CD14-positive monocyte (primary cell): ENCODE measurements at places on chromosomes 5 and 9.

- DNase-seq, result no peak
Measured at GRCh38 chr5:102713682-102714231, 41.3 kb upstream of the PAM start.

- DNase-seq, result no peak
Measured at GRCh38 chr9:29209748-29210291, 1636.5 kb upstream of the C9orf72 start.

- DNase-seq, result no peak
Measured at GRCh38 chr5:122101636-122102285, 23.7 kb upstream of the LOX start.

DNA sequence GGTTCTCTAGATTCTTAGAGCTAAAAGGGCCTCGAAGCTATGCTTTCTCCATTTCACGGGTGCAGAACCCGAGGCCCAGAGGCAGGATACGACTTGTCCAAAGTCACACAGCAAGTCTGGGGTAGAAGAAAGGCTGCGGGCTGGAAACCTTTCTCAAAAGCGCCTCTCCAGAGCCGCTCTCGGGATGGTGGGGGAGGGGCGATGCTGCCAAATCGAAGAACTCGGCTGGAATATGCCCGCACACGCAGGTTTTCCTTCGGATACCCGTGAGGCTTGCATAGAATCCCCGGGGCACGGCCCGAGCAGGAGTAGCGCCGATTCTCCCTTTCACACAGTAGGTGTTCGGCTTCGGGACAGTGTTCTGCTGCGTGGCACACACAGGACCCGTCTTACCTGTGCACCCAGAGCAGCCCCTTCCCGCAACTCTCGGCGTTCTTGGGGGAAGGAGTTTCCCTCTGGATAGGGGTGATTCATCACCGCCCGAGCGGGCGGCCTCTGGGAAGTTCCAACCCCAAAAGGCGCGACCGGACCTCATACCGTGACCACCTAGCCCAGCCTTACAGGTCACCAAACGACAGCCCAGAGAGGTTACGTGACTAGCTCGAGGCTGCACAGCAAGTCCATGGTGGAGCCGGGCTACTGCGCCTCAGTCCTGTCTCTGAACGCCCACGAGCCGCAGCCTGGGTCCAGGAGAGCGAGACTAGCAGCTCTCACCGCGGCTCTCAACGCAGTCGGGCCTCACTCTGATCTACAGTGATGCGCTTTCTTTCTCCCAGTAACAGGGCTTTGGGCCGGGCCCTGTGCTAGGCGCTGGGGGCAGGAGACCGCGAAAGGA lies 4.1 kb downstream of the PAX5 start:
- no peak for DNase-seq

DNA sequence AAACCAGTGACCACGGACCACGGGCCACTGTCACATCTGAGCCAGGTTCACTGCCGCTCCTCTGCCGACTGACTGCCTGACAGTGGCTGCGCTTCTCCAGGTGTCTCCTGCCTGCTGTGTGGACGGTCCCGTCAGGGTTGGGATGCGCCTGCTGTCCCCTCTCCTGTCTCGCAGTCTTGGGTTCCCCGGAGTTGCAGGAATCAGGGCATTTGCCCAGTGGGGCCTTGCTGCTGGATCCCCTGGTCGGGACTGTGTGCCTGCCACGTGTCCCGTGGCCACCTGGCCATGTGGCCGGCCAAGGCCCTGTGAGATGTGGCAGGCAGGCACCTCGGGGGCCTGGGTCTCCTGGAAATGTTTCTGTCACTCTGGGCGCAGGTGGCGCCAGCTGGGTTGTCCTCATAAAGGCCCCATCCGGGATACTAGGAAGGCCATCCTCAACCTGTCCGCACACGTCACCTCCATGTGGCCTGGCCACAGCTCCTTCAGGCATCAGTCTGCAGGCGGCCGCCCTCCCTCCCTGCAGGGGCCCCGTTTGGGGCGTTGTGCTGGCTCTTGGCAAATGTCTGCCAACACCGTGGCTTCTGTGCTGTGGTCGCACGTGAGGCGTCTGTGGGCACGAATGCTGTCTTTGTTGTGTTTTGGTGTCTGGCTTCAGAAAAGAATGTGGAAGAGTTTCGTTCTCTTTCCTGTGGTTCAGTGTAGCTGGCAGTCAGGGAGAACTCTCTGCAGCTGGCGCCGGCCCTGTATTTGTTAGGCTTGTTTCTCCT lies 6.4 kb upstream of the TOR4A start:
- no peak for DNase-seq

- no peak for DNase-seq
Measured at GRCh38 chr9:117992006-117992405, 287.8 kb downstream of the TLR4 start.

- DNase-seq, result peak; percentile 43
Measured at GRCh38 chr9:92147030-92147851, 32.0 kb upstream of the SPTLC1 start.

DNA sequence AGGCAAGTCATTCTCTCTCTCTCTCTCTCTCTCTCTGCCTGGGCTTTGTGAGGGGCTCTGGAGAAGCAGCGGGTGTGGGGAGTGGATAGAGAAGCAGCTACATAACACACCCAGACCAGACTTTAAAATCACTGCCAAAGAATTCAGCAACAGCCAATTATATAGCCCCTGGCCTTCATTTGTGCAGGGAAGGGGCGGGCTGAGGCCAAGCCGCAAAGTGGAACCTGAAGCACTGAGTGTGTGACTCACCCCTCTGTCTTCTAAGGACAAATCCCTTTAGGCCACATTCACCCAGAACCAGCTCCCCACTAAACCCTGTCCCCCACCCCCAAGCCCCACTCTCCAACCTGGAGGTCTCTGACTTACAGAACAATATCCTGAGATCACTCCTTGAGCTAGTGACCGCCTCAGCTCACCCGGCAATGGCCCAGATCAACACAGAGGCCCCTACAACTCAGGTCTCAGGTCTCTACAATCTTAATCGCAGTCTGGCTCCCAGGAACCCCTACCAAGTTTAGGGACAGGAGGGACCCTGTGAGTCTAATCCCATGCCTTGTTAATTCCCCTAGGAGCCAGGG lies 6.0 kb downstream of the B4GALT1 start:
- peak; percentile 83 for DNase-seq

GRCh38 chr5:98934546-98934945 lies 5.7 kb upstream of the CHD1 start:
- DNase-seq, result peak; percentile 48

- no peak for DNase-seq
Measured at GRCh38 chr5:15026011-15026893, 154.7 kb upstream of the ANKH start.

- no peak for DNase-seq
Measured at GRCh38 chr9:22088717-22089061, 79.6 kb upstream of the CDKN2B start.

- DNase-seq, result no peak
Measured at GRCh38 chr9:107593224-107593870, 103.8 kb upstream of the KLF4 start.

DNA sequence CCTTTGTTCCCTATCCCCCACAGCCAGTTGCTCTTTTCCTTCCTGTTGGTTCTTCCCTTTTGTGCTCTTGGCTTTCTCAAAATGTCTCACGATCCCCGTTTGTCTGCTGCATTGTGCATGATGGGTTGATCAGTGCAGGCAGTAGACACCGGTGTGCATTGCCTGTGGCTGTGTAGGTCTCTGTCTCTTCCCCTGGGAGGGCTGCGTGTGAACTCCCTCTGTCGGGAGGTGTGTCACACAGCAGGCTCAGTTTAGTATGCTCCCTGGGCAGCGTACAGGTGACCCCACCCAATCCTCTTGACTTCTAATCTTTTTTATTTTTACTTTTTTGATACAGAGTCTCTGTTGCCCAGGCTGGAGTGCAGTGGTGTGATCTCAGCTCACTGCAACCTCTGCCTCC lies 265.3 kb downstream of the FSTL4 start:
- no peak for DNase-seq

GRCh38 chr5:141560725-141561483 lies 57.9 kb downstream of the DIAPH1 start:
- DNase-seq, result no peak

GRCh38 chr5:144135113-144135762 lies 35.2 kb downstream of the YIPF5 start:
- DNase-seq, result no peak

DNA sequence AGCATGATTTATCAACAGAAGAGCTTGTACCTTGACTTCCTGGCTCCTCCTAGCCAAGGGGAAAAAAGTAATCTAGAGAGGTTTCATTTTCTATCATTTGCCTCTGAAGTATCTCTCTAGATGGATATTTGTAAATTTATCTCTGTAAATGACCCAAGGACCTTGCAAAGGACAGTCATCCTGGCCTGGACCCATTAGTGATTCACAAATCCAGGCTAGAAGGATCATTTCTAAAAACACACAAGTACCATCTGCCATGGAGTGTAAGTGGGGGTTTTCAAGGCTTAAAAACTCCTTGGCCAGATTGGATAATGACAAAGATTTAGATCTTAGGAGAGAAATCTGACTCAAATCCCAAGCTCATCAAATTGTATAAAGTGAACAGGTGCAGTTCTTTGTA lies 8.1 kb downstream of the TTC23L start:
- no peak for DNase-seq

DNA sequence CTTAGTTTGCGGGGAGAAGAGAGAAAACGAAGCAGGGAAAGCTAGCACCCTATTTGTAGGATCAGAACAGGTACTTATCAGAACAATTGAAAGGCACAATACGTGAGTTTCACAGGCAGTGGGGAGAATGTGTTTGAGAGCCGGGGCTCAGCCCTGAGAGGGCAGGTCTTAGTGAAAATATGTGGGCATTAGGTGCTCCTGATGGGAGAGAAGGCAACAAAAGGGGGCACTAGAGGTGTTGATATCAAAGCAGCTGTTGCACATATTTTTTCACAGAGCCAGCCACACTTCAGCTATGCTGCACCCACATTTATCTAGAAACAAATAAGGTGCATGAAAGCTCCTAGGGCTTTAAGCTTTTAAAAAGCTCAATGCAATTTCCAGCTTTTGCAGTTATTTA lies 99.7 kb upstream of the MAN2A1 start:
- peak; percentile 15 for DNase-seq

GRCh38 chr5:15683332-15683731 lies 183.4 kb downstream of the FBXL7 start:
- DNase-seq, result no peak

DNA sequence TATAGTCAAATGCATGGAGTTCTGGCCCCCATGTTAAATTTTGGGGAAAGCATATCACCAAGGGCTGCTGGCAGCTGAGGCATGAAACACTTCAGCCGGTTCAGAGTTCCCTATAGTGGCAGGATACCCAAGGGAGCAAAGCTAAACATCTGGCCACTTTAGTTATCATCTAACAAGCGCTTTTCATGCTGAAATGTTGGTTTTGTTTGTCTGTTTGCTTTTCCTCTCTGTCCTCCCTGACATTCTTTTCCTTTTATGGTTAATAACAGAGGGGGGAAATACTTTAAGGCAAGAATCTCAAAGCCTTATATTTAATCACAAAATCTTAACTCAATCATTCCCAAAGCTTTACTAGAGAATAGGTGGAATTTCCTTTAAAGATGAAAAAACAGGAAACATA lies 11.9 kb downstream of the APBA1 start:
- no peak for DNase-seq

- DNase-seq, result no peak
Measured at GRCh38 chr5:6583049-6583880, 49.6 kb downstream of the NSUN2 start.

DNA sequence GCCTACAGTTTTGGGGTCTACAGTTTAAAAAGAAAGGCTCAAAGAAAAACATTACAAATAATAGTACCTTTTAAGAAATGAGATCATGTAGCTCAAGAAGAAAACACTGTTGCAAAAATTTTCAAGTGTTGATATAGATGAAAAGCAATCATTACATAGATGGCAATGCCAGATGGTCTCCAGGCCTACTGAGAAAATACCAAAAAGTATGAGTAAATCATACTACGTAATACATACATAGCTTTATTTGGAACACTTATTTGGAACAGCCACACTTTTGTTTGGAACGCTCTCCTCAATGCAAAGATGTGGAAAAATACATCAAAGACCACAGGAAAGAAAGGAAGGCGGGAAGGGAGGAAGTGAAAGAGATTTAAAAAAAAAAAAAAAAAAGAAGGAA lies 44.1 kb downstream of the MARCHF11 start:
- no peak for DNase-seq

DNA sequence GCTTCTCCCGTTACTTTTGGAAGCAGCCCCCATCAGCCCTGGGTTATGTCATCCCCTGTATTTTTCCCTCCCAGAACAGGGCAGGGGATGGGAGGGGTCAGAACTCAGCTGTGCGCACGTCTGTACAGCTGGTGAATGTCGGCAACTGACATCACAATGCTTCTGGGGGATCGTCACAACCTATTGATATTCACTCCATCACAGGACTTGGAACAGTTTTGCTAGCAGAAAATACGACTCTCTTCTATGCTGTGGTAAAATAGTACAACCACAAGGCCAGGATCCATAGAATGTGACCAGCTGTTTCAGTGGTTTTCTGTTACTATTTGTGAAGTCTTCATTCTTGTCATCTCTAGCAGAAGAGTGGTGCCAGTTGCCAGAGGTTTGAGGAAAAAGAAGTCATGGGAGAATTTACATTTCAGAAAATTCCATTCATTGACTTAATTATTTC lies 77.1 kb upstream of the KLF4 start:
- no peak for DNase-seq

- no peak for DNase-seq
Measured at GRCh38 chr9:76588316-76588715, 129.3 kb downstream of the GCNT1 start.

DNA sequence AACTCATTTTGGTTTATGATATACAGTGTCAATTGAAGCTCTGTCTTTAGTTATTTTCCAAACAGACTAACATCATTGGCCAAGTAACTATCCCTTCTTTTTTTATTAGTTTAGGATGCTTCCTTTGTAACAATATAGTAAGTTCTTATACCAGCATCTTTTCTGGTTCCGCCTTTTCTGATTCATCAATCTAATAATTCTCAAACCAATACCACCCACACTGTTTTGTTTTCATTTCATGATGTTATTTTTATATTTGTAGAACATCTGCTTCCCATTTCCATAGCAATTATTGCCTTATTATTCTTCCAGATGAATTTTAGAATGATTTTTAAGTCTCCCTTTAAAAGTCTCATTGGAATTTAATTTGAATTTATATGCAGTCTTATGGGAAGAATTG lies 218.1 kb downstream of the RFK start:
- DNase-seq, result no peak

GRCh38 chr9:134899818-134900217 lies 17.9 kb downstream of the FCN1 start:
- no peak for DNase-seq

DNA sequence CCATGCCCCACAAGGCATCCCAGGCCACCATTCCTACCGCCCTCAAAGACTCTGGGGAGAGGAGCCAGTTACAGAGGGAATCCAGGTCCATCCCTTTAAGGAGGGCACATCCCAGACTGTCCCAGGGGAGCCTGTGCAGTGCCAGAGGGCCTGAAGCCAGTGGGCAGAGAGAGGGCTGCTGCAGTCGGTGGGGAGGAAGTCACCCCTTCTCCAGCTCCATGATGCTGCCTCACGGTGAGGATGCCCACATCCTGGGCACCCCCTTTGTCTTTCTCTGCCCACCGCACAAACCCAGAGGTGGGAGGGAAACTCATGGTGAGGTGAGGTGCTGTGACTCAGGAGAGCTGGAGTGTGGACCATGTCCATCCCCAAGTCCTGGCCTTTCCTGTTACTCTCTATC lies 26.2 kb upstream of the ANKRD33B start:
- DNase-seq, result no peak
